ENCODE measurements at places on chromosomes 4 and X.

- DNase-seq = no peak
These were observed 72.9 kb downstream of the SHOX start for GRCh38 chrX:703466-703865.

- no peak for DNase-seq
These were observed 247.1 kb downstream of the BCOR start for GRCh38 chrX:39850630-39851152.

GRCh38 chr4:22635692-22636091 lies 57.0 kb upstream of the GBA3 start:
- no peak for DNase-seq

GRCh38 chrX:149374751-149375150 lies 130.4 kb downstream of the IDS start:
- no peak for DNase-seq

DNA sequence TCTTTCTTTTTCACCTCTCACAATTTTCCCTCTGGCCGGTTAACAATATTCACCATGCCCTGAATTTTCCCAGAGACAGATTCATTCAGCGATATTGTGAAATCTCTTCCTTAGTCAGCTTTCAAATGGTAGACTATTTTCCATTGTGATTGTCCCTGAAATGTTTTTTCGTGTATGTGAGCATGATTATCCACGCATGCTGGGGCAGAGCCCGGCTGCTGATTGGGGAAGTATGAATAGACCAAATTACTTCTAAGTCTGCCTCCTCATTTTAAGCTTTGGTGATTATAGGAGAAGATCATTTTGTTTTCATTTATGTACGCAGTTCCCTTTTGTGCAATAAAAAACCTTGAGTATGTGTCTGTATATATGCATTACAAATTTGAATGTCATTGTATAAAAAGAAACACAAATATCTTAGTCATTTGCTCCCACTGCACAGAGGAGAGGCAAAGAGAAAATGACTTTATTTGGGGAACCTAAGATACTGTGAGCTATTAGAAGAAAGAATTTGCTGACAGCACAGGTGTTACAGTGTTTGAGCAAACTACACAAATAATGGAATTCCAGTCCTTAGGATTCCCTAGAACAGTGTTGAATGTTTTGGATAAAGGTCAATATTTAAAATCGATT lies 11.3 kb downstream of the DTHD1 start:
- DNase-seq = no peak

- no peak for DNase-seq
These were observed 106.6 kb downstream of the CEP135 start for GRCh38 chr4:56055027-56055977.

GRCh38 chr4:97396097-97396496 lies 747.2 kb downstream of the STPG2 start:
- DNase-seq = no peak

DNA sequence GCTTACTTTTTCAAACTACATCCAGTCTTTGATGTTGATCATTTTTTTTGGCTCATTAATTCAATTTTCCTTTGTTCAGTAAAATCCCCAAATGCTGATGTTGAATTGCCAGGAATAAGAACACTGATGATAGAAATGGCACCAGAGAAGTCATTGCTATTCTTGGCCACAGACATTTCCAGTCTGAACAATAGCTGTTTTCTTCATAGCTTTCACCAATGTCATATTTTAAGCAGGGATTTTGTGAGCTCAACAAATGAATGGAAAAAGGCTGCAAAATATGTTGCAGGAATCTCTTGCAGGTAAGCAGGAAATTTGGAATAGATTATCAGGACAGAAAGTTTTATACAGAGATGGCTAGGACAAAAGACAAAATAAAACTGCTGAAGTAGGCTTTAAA lies 40.5 kb upstream of the GLRB start:
- DNase-seq = no peak

DNA sequence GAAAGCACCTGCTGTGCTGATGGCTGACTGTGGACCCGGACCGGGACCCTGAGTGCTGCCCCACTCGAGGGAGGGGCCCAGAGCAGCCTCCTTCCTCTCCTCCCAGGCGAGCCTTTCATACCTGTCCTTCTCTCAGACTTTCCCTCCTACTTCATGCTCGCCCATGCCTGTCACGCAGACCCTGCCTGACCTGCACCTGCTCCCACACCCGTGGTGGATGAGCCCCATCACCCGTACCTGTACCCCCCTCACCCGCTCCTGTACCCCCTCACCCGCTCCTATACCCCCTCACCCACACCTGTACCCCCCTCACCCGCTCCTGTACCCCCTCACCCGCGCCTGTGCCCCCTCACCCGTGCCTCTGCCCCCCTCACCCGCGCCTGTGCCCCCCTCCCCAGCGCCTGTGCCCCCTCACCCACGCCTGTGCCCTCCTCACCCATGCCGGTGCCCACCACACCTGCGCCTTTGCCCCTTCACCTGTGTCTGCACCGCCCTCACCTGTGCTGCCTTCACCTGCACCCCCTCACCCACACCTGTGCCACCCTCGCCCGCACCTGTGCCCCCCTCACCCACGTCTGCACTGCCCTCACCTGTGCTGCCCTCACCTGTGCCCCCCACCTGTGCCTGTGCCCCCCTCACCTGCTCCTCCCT lies 5.8 kb downstream of the MAEA start:
- no peak for DNase-seq

DNA sequence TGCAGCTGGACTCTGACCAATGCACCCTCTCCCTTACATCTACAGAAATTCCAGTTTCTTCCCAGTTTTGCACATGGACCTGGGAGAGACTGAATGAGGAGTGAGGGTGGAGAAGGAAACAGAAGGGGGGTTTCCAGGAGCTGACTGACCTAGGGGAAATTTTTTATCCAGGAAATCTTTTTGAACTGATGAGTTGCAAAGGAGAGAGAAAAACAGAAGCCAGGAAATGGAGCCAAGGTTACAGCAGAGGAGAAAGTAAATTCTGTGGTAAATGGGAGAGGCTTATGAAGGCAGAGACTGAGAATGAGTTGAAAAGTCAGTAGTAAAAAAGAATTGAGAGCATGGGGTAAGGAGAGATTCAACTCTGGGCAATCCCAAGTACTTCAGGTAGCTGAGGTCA lies 192.8 kb downstream of the SMIM20 start:
- no peak for DNase-seq

- DNase-seq = no peak
These were observed 42.6 kb downstream of the RGS12 start for GRCh38 chr4:3335385-3335784.

GRCh38 chr4:128350449-128351045 lies 62.9 kb upstream of the PGRMC2 start:
- DNase-seq = no peak

DNA sequence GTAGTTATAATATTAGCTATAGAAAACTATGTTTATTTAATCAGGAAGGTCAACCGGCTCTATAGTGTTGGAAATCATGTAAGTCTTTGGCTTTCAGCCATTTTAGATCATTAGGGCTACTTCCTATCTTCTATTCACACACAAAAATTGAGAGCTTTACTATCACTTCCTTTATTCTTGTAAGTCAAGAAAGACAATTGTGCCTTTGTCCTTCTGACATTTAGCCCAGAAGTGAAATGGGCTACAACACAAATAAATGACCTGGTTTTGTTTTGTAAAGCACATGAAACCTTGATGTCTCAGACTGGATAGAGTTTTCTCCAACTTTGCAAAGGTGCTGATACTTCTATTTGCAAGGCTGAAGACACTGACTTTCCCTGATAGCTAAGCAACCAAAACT lies 122.4 kb upstream of the ACSL4 start:
- no peak for DNase-seq

DNA sequence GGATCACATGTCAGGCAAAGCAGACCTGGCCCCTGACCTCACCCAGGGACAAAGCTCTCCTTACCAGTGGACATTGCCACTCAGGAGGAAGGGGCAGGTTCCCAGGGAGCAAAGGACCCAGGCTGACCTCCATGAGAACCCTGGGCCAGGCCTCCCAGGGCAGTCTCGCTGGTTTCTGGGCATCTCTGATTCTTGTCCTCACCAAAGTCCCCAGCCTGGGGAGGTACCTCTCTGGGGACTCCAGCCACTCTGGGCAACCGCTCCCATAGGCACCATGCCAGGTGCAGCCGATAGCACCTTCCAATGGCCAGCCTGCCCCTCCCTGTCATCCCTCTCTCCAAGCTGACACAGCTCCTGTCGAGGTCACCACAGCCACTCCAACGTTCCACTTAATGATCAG lies 7.9 kb downstream of the EVC2 start:
- DNase-seq = no peak

DNA sequence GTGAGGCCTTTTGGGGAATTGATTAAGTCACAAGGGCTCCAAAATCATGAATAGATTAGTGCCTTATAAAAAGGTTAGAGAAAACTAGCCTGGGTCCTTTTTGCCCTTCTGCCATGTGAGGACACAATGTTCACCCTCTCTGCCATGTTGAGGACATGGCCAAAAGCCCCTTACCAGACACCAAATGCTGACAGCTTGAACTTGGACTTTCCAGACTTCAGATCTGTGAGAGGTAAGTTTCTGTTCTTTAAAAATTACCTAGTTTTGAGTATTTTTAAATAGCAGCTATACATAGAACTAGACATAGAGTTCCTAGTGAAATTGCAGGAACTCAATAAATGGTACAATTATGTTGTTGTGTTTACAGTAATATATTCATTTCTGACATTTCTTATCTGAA lies 1214.4 kb downstream of the ADGRL3 start:
- no peak for DNase-seq

GRCh38 chrX:130416785-130417184 lies 15.0 kb downstream of the RBMX2 start:
- no peak for DNase-seq

DNA sequence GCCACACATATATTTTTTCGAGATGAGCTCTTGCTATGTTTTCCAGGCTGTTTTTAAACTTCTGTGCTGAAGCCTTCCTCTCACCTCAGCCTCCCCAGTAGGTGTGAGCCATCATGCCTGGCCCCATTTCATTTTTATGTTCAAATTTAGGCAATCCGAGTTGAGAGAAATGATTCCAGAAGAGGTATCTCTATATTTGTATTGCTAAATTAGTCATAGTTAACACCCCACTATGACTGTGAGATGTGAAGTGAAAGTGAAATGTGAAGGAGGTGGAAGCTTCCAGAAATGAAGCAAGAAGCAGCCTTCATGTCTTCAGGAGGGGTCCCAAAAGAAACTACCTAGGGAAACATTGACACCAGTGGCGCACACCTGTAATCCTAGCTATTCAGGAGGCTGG lies 17.7 kb downstream of the APELA start:
- DNase-seq = no peak

DNA sequence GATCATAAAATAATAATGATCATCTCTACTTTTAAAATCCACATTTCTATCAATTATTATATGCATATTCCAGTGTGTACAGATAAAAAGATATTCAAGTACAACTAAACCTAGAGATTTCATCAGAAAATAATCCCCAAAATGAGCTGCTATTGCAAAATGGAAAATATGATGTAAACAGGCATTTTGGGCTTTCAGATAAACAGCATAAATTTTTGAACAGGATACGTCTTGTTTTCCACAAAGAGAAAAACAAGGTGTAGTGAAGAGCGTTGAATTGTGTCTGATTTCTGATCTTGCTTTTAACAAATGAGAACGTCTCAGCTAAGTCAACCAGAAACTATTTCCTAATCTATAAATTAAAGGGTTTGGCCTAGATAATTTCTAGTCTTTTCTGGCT lies 349.6 kb upstream of the FTHL17 start:
- no peak for DNase-seq

DNA sequence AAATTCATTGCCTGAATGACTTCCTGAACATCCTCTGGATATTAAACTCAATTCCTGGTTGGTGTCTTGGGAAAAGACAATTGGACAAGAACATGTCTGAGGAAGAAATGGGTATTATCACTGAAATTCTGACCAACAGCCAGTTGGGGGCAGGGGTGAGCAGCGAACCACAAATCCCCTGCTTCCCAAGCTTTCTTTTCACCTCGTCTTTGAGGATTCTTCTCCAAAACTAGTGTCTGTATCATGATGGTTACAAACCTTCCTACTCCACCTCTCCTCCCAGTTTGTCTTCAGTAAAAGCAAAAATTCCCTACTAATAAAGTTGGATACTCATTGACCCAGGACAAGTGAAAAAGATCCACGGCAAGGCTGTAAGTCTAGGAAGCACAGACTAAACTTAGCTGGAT lies 48.3 kb upstream of the WDR1 start:
- no peak for DNase-seq

- DNase-seq = no peak
These were observed 44.0 kb upstream of the GATB start for GRCh38 chr4:151804821-151805220.

DNA sequence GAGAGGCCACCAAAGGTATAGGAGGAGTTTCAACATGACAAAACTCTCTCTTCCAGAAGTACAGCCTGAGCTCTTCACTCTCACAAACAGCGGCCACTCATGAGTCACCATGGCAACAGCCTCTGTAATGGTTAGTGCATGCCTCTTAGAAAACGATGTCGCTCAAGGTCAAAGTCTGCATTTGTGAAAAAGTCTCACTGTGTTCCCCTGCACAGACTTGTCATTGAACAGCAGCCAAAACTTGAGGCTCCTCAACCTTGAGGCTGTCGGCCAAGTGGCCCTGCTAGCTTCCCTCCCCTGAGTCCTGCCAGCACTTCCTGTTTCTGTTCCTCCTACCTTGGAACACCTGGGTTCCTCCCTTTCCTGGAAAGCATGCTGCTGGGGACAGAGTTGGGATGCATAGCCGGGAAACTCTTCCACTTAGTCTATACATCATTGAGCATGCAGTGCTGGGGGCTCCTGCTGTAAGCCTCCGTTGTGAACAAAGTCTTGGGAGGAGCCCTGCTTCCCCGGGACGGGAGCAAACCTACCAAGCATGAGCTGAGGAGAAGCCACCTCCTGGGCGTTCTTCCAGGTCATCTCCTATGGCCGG lies 66.6 kb downstream of the ING2 start:
- DNase-seq = no peak

DNA sequence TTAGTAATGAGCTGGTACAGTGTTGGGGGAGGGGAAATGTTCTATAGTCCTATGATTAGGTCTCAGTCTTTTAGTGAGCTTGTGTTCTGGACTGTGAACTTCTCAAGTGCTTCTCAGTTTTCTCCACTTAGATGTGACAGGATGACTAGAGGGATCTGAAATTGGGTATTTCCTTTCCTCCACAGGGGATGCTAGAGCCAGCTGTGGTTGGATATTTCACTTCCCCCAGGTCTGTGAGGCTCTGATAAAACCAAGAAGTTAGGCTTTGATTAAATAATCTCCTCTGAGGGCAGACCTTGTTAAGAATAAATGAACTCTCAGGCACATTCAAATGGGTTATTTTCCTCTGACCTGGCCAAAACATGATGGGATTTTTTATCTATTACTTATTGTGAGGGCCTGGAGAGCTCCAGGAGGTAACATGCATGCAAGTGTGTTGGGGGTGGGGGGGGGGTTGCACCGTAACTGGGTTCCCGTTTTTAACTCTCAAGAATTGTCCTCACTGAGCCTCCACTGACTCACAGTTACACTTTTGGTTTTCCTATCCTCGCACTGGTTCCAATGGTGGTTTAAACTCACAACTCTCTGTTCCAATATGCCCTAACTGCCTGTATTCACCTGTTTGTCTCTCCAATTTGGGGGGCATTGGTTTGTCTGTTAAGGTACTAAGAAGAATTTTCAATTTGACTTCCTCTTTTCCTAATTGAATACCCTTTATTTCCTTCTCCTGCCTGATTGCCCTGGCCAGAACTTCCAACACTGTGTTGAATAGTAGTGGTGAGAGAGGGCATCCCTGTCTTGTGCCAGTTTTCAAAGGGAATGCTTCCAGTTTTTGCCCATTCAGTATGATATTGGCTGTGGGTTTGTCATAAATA lies 28.1 kb upstream of the GLRA3 start:
- no peak for DNase-seq

All from T-helper 1 cell (primary cell).